Dermis microvascular lymphatic vessel endothelial cell (primary cell): ENCODE measurements at places on chromosomes 13 and 19.

DNA sequence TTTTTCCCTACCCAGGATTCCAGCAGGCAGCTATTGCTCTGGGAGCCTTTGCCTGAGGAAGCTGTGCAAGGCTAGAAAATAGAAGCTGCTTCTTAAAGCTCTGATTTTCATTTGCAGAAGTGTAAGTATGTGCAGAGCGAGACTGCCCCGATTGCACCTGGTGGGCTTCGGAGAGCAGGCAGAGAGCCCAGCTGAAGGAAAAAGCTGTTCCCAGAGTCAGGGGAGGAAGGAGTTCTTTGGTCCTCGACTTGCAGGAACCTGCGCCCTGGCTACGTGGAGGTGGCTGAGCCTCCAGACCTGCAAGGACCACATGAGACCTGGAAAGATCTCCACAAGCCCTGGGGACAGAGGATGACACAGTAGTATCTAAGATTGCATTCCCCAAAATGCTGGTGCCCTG is 235.0 kb upstream of the ARGLU1 start:
- DNase-seq = no peak

GRCh38 chr13:39835253-39835652 is 179.8 kb downstream of the COG6 start:
- no peak for DNase-seq

GRCh38 chr13:94710065-94710781 is 2.1 kb downstream of the SOX21 start:
- no peak for DNase-seq

DNA sequence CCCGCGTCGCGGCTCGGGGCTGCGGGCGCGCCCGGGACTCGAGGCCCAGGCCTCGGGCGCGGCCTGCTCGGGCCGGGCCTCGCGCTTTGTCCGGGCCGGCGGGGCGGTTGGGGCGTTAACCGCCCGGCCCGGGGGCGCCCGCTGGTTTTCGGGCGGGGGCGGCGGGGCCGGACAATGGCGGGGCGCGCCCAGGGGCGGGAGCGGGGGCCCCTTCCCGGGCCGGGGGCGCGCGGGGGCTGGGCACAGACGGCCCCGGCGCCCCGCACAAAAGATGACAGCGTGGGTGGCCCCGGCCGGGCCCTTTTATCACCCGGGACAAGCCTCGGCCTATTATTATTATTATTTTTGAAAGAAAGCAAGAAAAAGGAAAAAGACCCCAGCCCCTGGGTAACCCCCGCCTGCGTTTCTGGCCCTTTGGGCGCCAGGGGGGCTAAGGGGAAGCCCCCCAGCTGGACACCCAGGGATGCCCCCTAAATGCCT is 419 bp downstream of the KDM4B start:
- no peak for DNase-seq

DNA sequence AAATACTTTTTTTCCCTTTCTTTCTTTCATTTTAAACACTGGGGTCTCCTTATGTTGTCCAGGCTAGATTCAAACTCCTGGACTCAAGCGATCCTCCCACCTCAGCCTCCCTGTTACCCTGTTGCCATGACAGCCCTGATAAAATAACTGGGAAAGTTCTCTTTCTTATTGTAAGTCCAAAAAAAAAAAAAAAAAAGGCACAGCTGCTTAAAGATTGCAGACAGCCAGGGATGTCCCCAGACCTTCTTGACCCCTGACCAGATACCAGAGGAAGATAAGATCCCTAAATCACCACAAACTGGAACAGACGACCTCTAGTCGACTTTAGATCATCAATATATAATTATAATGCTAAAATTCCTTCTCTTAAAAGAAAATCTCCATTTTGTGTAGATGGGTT is 1.1 kb upstream of the MVB12A start:
- DNase-seq = no peak

DNA sequence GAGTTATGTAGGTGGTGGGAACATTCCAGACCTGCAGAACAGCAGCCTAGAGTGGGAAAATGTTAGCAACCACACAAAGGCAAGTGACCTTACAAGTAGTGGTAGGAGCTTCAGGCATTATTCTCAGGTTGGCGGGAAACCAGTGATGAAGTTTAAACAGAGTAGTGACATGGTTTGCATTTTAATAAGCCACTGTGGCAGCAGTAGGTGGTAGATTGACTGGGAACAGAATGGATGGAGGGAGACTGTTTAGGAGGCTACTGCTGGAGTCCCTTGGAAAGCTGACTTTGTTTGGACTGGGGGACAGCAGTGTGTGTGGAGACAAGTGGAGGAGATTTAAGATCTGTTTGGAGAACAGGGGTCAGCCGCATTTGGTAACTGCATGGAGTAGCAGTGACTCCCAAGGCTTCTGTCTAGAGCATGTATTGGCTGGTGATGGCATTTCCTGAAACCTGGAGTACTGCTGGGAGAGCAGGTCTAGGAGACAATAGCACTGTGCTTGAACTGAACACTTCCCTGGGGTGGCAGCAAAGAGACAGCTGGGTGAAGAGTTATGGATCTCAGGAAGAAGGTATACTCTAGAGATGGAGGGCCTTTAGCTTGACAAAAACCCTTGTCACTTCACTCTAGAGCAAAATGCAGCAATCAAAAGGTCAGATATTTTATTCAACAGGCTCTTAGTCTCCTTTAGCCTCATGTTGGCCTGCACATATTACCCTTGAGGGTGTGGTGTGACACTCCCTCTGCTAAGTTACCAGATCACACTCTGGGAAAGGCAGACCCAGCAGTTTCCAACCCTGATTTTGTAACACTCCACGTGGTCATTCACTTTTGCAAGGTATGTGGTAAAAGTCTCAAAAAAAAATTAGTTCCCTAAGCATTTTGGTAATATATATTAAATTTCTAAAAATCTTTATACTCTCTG is 70.3 kb downstream of the DHRS12 start:
- DNase-seq = peak; percentile 30

DNA sequence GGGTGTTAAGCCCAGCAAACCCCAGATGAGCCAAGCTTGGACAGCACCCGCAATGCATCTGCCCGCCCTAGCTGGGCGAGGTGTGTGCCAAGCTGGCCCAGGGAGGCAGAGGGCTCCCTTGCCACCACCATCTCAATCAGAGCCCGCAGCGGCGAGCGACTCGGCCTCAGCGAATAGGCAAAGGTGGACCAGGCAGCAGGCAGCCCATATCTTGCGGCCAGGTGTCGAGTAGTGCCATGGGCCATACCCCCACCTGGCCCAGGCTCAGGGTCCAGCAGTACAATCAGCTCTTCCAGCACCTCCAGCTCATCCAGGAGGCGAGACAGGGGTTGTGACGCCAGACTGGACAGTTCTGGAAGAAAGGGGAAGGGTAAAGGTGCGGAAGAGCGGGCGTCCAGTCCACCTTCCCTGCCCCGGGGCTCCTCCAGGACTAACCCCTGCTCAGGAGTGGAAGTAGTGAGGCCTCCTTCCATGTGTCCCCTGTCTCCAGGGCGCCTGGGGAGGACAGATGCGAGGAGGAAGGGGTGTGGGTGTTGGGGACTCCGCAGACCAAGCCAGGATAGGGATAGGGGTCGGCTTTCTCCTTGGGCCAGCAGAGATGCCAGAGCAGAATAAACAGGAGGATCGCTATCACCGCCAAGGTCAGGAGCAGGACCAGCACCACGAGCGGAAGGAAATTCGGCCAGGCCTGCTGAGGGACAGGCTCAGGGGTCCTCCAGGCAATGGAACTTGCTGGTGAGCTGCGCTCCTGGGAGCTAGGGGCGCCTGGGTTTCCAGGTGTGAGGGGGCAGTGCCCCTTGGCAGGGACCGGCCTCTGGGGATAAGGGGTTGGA is 2.8 kb downstream of the IGFLR1 start:
- DNase-seq = no peak

DNA sequence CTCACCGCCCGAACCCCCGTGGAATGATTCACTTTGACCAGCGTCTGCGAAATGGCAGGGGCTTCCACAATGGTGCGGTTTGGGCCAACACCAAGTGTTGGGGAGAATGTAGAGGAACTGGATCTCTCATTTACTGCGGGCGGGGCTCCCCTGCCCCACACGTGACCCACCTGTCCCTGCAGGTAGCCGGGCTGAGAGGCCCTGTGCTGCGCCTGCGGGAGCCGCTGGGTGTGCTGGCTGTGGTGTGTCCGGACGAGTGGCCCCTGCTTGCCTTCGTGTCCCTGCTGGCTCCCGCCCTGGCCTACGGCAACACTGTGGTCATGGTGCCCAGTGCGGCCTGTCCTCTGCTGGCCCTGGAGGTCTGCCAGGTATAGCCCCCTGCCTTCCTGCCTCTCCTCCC is 5.8 kb upstream of the FLT3LG start:
- DNase-seq = no peak

GRCh38 chr19:496112-496665 is at the start of gene MADCAM1:
Gene MADCAM1, plus strand, starts transcription at chr19:496486. Its CDS starts 14 bp downstream, at chr19:496500.
- no peak for DNase-seq

DNA sequence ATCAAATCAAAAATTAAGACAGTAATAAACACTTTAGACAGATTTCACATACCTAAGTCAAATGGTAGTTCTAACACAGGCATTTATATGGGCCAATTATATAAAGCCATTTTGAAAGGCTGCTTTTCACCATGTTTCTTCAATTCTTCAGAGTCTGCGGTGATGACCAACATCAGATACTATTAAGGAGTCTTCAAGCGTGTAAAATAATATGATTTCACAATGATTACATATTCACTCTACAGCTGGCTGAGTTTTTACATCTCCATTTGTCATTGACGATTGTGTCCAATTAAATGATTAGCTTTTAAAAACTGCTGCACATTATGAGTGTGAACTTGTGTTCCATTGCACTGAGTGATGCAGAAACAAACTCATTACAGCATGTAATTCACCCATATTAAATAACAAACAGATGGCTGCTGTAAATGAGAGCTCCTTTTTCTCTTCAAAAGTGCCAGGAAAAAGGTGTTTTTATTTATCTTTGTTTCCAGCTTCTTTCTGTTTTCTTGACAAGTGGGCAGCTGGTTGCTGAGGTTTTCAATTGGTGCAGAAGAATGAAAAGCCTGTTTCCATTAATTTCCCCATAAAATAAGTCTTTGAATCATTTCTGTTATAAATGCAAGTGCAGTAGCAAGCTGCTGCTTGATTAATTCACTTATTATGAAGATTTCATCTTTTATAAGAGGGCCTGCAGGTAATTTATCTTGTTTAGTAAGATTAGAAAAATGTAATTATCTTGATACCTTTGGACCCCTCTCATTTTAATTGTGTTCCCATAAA is 676.1 kb upstream of the KLHL1 start:
- DNase-seq = no peak

- DNase-seq = no peak
Measured at GRCh38 chr13:70388935-70389334, 280.7 kb upstream of the KLHL1 start.

GRCh38 chr19:17855280-17856152 is 4.2 kb upstream of the RPL18A start:
- DNase-seq = peak; percentile 67

- peak; percentile 17 for DNase-seq
Measured at GRCh38 chr13:24053519-24054251, 106.8 kb upstream of the SPATA13 start.

DNA sequence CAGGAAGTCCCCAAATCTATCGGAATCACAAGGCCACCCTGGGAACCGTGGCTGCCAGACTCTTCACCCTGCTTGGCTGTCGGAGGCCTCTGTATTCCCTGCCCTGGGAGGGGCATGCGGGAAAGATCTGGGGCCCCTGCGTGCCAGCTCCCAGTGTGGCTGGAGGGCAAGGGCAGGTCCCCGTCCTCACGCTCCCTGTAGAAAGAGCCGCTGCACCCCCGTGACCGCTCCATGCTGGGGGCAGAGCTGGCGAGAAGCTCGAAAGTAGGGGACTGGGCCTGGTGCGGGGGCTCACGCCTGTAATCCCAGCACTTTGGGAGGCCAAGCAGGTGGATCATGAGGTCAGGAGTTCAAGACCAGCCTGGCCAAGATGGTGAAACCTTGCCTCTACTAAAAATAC is 208.4 kb upstream of the SOX1 start:
- DNase-seq = no peak

DNA sequence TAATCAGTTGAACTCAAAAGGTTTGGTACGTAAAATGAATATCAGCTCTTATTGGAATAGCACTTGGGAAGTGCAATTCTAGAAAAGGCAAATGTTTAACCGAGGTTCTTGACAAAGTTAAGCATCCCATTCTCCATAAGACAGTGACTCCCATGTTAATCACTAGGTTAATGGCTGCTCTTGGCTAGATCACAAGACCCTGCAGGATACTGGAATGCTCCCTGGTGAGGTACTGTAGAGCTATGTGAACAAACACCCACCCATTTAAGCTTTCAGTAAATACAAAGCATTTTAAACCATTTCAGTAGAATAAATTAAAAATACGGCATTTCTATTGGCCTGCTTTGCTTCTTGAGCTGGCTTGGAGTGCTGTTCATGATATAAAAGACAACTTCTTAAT is 56.5 kb downstream of the TDRD3 start:
- no peak for DNase-seq

DNA sequence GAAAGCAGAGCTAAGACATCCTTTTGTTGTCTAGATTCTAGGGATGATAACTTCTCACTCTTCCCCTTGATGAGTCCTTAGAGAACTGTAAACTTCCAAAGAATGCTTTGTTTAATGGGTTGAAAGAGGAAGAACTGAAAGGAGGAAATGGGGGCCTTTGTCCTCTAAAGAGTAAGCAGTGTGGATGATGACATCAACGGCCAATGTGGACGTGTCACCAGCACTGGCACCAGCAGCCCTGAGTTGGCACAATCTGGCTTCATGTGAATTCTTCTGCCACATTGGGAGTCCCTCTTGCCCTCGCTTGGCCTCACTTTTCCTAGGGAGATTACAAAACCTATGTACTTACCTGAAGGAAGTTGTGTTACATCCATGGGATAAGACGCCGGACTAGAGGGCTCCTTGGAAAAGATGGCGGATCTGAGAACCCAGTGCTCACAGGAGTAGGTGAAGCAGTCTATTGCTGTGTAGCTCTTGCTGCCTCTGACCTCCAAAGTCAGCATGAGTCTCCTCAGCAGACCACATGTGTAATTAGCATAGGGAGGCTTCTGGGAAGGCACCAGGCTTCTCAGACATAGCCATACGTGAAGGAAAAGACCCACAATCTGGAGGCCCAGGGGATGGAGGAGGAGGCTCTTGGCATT is 62.8 kb downstream of the RGCC start:
- DNase-seq = no peak

GRCh38 chr13:26221399-26221720 is 754 bp downstream of the RNF6 start:
- DNase-seq = no peak

- DNase-seq = no peak
Measured at GRCh38 chr13:109012115-109012514, 382.7 kb downstream of the MYO16 start.

DNA sequence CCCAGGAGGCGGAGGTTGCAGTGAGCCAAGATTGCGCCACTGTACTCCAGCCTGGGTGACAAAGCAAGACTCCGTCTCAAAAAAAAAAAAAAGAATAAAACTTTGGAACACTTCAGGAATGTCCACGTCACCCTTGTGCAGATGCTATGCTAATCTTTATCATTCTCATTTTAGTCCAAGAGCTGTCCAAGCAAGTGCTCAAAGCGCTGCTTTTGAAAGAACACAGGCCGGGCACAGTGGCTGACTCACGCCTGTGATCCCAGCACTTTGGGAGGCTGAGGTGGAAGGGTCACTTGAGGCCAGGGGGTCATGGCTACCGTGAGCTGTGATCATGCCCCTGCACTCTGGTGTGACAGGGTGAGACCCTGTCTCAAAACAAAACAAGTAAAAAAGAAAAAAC is 11.1 kb upstream of the UQCR11 start:
- DNase-seq = no peak
